ENCODE measurements at places on chromosomes 13 and 19.
A peak's percentile ranks its signal among the peaks of the same experiment; 100 is the strongest.

DNA sequence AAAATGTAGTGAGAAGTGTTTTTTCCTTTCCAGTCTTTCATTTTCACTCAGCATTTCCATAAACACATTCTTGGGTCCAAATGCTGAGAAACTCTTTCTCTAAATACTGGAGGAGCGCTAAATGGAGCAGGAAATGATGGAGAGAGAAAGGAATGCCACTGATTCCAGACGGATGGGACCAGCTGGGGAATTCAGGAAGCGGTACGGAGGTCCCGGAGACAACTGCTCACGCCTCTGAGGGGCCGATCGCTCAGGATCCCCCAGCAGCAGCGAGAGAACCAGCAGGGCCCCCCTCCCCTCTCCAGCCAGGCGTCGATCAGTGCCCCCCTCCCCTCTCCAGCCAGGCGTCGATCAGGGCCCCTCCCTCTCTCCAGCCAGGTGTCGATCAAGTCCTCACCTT lies 13.2 kb downstream of the RASA3 start:
- no peak for DNase-seq

DNA sequence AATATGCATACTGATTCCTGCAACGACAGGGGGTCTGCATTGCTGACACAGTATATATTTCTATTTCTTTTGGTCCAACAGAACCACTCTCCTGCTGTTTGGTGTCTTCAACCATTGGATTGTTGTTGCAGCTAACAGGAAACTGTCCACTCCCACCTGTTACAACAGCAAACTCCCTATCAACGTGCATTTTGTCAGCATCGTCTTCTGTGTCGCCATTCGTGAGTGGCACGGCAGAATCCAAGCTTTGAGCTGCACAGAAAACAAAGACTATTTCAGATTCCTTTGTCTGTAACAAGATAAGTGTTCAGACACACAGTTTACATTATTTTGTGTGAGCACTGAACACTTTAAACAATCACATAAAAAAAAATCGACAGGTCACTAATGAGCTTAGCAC lies 31.3 kb downstream of the ANKRD10 start:
- DNase-seq: no peak

- DNase-seq: no peak
These were observed 6.8 kb downstream of the LILRA1 start for GRCh38 chr19:54600212-54600611.

- no peak for DNase-seq
These were observed 49.4 kb upstream of the INTS6 start for GRCh38 chr13:51502153-51502651.

- DNase-seq: no peak
These were observed 19.2 kb upstream of the AKT2 start for GRCh38 chr19:40304306-40304705.

DNA sequence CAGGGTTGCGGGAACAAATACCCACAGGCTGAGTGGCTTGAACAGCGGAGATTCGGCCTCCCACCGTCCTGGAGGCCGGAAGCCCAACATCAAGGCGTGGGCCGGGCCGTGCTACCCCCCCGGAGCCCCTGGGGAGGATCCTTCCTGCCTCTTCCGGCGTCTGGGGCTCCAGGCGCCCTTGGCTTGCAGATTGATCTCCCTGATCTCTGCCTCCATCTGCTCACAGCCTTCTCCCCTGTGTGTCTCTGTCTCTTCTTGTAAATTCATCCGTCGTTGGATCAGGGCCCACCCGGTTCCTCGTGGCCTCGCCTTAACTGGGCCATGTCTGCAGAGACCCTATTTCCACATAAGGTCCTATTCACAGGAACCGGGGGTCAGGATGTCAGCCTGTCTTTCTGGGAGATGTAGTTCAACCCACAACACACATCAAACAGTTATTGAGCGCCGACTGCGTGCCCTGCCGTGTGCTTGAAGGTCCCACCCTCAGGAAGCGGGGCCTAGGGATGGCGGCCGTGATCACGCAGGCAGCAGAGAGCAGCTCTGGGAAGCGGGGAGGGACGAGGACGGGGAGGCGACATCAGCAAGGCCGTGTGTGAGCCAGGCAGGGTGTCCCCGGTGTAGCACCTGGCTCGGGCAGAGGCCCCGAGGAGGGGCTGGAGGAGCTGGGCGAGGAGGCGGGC lies 21.3 kb downstream of the HCN2 start:
- no peak for DNase-seq

- no peak for DNase-seq
These were observed 22.6 kb downstream of the RXFP2 start for GRCh38 chr13:31761951-31762350.

DNA sequence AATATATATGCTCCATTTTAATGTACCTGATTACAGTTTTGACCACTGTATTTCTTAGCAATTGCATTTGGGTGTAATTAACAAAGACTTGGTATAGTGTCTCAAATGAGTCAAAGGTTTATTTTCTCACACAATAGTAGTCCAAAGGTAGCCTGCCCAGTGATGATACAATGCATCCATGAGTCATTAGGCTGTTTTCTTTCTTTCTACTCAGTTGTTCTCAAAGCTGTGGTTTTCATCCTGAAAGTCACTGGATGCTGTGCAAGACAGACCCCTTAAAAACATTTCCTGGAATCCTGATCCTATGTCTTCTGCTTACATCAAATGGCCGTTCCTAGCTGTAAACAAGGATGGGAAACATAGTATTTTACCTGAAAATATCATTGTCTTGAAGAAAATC lies 651.2 kb upstream of the MIR17HG start:
- DNase-seq: no peak

DNA sequence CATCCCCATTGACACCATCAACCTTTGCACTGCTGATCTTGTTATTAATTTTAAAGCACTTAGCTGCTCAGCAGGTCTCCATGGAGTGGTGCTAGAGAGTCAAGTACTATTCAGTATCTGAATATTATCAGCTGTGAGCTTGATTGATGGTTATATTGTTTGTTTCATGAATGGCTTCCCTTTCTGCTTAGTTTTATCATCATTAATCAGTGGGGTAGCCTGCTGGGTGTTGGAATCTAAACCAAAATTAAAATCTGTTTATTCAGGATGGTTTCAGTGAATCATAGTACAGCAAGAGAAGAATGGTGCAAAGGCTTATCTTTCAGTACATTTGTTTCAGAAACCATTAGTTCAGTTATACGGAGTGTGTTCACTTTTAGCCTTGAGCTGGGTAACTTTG lies 42.5 kb upstream of the SCEL start:
- DNase-seq: peak; percentile 76

DNA sequence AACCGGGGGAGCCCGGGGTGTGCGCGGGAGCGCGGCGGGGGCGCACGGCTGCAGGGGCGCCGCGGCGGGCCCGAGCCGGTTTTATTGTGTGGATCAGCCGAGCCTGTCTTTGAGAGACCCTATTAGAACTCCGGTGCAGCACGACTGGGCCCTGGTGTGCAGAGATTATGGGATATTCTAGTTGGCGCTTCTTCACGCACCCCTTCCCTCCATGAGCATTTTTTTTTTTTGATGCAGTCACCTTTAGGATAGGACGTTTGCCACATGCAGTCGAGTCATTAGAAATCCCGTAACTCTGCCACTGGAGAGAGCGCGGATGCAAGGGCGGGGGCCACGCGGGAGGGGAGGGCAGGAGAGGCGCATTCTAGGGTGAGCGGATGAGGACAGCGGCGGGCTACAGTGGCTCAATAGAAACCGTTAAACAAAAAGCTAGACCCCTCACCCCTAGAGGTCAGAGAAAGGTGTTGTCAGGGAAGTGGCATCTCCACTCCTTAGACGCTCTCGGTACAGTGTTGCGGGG lies 3.7 kb downstream of the FGF9 start:
- peak; percentile 69 for DNase-seq

- no peak for DNase-seq
These were observed 310.0 kb downstream of the RBM26 start for GRCh38 chr13:79096099-79096498.

- no peak for DNase-seq
These were observed 209.7 kb downstream of the SLITRK1 start for GRCh38 chr13:83672612-83673011.

- peak; percentile 45 for DNase-seq
These were observed 218.7 kb downstream of the KCTD12 start for GRCh38 chr13:76667551-76667950.

Data from NCI-H1092 treated with DMSO at 0.1 percent for 48 hours (cell line).